ENCODE measurements at places on chromosomes 3 and 15.
A peak's percentile ranks its signal among the peaks of the same experiment; 100 is the strongest.

DNA sequence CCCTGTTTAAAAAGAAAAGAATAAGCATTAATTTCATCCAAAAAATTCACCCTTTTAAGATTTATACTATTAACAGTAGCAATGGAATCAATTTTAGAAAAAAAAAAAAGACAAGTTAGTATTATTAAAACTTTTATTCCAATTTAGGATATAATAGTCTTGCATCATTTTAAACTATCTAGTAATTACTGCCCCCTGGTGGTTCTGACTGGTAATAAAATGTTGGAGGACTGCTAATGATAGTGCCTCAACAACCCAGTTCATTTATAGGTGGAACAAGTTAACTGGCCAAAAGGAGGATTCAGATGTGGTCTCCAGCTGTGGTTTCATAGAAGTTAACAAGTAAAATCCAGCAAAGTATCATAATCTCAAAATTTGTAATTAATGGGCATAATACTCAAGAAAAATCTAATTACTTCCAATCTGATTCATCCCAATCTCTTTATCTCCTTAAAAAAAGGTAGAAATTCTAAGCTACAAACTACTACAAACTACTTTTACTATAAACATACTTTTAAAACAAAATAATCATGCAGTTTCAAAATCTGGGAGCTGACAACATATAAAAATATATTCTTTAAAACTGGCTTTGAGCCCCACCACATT lies 30.7 kb upstream of the WDR49 start:
- DNase-seq, result peak; percentile 39

GRCh38 chr3:17583530-17583929 lies 158.9 kb downstream of the TBC1D5 start:
- DNase-seq, result no peak

DNA sequence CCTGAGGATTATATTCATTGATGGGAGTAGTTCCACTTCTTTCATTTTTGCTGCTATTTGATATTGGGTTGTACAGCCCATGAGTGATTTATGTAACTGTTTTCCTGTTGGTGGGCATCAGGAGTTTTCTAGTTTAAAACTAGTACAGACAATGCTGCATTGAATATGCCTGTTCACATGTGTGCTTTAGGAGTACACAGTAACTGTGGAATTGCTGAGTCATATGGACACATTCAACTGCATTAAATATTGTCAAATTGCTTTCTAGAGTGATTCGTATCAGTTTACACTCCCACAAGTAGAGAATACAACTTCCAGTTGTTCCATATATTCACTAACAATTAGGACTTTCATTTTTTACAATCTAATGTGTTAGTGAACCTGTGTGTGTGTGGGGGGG lies 59.8 kb upstream of the THSD4 start:
- DNase-seq, result no peak

DNA sequence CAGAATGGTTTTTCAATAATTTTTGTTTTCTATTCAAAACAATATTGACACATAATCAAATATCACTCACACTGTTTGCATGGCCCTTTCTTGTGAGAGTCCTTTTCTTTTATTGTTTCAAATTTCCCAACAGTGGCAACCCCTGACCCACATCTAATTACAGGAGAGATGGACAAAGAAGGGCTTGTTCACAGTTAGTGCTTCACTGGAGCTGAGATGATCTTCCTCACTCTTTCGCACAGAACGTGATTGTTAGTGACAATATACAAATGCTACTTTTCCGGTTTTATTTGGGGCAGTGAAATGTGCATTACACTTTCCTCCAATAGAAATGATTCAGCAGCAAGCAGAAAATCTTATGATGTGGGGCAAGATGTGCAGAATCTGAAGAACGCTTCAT lies 38.6 kb upstream of the TTC14 start:
- no peak for DNase-seq

DNA sequence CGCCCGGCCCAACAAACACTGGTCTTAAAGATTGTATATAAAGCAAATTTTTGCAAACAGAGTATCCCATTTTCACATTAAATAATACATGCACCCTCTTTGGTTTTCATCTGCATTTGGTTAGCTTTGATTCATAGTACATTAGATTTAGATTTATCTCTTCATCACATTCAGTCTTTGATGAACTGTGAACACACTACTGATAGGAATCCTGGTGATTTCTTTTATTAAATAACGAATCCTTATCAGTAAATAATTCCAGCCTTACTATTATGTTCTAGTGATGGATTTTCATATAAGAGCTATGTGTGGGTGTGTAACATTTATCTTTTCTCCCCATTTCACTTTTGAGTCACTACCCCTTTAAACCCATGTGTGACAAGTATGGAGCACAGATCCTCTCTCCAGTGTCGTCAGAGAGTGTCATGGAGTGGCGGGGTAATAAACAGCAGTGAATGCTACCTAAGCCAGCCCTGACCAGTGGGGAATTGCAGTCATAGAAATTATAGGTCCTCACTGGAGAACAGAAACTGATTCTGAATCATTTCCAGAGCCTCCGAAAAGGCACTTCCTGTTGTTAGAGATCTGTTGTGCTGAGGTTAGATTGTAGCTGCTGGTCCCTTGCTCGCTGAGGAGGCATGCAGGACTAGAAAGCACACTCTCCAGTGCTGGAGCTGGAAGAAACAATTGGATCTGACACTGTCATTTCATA lies 22.0 kb downstream of the SLC7A14 start:
- no peak for DNase-seq

DNA sequence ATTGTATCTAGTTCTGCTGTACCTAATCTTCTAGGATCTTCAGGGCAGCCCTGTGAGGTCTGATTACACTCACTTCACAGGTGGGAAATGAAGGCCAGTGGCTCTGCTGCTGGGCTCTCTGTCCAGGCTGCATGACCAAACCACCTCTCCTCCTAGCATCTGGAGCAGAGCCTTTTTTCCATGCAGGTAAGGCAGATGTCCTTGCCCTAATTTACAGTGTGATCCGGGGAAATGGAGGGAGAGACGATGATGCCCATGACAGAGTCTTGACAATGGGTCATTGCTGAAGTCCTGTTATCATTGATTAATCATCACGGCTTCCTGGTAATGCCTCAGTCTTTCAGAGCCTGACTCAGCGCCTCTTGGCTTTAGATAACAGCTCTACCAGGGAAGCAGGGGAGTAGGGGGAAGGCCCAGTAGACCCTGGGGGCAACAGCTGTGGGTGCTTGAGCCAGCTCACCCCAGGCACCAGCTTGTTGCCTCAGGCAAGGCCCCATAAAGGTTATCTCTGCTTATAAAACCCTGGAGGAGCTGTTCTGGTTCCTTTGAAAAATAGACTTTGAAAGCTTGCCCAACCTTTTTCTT lies 153.4 kb downstream of the GABRG3 start:
- no peak for DNase-seq

- DNase-seq, result no peak
Observed at GRCh38 chr3:183272791-183273190, 19.7 kb downstream of the B3GNT5 start.

- no peak for DNase-seq
Observed at GRCh38 chr15:71939981-71940588, 129.7 kb downstream of the NR2E3 start.

- no peak for DNase-seq
Observed at GRCh38 chr15:83278191-83278590, 6.3 kb downstream of the BNC1 start.

DNA sequence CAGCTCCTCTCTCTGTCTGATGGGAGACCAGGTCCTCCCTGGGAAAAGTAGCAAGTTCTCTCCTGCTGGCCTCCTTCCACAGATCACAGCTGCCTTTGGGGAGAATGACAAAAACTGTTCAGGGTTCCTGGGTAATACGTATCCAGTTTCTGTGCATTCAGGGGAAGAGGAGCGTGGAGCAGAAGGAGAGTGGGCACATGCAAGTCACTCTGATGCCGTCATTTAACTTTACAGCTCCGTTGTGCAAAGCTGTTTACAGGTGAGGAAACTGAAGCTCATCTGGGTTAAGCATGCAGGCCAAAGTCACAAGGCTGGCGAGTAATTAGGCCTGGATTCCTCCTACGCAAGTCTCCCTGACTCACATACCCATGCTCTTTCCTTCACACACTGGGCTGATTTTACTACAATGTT lies 7.5 kb upstream of the TM4SF1 start:
- no peak for DNase-seq

DNA sequence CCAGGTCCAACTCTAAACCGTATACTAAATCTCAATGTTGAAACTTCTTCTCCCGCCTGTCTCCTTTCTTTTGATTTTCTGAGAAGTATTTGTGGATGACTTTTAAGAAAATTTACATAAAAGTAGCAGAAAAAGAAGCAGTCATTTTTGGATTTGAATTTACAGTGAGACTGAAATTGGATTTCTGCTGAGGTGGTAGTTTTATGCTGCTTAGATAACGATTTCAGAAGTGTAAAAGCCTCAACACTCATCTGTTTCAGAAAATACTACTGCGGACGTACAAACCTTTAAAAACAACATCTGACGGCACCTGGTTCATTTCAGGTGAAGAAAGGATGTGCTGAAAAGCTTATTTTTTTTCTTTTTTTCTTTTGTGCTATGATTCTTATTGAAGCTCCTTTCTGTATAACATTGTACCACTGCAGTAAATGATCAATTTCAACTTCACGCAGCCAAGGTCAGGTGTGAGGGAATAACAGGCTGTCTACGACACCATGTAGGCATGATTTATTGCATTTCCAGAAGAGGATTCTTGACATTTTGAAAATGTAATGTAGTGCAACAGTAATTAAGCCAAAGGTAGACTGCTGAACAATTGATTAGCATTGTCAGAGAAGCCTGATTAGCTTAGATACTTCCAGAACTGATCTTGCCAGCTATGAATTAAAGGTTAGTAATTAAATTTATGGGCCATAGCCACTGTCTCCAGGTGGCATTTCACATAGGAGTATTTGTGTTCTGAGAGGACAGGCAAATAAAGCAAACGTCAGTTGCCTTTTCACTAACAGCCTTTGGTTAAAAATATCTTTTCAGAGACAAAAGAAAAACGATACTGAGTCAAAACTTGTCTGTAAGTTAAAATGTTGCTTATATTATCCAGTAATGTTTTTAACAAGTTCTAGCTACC lies 134.6 kb upstream of the KBTBD8 start:
- no peak for DNase-seq

DNA sequence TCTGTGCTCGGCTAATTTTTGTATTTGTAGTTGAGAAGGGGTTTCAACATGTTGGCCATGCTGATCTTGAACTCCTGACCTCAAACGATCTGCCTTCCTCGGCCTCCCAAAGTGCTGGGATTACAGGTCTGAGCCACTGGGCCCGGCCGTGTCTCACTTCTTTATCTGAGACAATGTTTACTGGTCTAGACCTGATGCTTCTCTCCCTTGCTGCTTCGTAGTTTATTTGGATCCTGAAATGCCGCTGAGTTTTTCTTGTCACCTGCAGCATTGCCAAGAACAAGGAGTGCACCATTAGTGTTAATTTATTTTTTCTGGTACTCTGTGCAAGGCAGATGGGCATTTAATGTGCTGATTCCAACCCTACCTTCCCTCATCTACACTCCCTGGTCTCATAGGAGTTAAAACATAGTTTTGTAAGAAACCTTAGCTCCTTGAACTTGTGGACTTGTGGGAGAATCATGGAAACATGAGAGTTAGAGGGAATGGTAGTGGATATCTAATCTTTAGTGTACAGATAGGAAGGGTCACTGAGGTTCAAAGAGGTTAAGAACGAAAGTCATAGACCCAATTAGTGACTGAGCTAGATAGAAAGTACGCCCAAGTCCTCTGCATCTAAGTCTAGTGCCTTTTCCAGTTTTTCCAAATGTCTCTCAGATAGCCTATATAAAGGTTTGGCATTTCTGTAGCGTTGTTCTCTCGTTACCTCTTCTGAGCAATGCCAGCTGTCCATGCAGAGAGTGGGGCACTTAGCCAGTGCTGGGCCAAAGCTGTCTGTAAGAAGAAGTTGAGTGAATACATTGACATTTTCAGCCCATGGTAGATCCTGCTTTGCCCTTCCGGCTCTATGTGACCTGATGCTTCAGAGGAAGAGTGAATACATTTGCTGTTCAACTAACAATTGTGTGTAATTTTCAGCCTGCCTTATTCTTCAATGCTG lies 244.1 kb downstream of the LPP start:
- DNase-seq, result no peak

GRCh38 chr3:9047452-9048346 lies 84.4 kb upstream of the RAD18 start:
- DNase-seq, result no peak

DNA sequence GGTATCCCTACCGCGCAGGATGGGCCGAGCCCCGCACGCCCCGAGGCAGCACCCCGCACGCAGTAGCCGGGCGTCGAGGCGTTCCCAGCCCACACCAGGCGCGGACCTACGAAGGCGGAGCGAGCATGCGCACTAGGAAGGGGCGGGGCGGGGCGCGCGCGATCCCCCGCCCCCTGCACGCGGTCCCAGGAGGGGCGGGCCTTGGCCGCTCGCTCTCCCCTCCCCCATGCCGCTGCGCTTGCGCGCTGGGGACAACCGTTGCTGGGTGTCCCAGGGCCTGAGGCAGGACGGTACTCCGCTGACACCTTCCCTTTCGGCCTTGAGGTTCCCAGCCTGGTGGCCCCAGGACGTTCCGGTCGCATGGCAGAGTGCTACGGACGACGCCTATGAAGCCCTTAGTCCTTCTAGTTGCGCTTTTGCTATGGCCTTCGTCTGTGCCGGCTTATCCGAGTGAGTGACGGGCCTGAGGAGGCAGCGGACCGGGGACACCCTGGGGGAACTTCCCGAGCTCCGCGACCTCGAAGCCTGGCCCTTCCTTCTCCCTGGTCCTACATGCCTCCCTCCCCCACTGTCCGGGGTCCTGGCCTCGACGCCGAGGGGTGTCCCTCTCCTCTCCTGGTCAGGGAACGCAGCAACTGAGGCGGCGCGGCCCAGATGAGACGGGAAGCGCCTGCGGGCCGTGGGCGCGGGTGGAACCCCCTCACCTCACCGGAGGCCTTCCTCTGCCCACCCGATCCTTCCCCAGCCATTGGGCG lies at the start of gene SPESP1:
Gene SPESP1, plus strand, starts transcription at position 258 of the 755 bp plus-strand sequence. Its CDS starts 129 bp downstream, at position 387.
- peak; percentile 48 for DNase-seq

DNA sequence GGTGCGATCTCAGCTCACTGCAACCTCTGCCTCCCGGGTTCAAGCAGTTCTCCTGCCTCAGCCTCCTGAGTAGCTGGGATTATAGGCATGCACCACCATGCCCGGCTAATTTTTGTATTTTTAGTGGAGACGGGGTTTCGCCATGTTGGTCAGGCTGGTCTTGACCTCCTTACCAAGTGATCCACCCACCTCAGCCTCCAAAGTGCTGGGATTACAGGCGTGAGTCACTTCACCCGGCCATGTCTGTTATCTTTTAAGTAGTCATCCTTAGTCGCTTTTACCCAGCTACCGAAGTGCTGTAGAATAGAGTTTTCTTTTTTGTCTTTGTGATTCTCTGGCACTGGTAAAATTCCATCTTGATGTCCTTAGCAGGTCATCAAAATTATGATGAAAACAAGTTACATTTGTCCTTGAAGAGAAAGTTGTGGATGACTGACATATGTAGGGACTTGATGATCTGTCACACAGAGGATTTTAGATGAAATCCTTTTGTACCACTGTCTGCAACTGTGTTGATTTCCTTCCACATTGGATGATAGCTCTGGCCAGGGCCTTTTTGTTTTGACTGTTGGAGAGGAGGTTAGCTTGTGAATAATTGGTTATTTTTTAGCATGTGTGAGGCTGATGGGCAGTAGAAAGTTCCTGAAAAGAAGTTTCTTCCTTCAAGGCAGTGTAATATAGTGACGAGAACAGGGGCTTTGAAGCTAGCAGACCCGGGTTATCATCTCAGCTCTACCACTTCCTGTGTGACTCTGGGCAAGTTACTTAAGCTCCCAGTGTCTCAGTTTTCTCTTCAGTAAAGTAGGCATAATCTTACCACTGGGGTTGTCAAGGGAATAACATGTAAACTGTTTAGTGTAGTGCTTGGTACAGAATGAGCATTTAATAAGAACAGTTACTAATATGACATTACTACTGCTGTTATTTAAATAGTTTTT lies 18.8 kb downstream of the ATG7 start:
- no peak for DNase-seq
